ENCODE measurements at places on chromosomes 2 and 18.

DNA sequence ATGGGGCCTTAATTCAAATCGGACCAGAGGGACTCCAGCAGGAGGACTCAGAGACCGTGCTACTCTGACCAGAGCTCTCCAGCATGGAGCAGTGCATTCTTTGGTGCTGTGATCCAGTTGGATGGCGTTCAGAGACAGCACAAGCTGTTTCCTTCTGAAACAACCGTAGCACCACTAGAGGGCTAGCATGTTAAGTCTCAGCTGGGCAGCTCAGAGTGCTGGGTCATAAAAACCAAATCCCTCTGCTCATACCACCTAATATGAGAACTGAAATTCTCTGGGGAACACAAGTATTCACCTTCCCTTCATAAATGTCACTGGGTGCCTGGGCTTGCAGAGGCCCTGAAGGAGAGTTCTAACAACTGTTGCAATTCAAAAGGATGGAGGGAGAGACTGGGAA is 97.7 kb upstream of the TFCP2L1 start:
- H3K4me3 ChIP-seq, result no peak overlapping the region
- peaks cover 30% of the 10 kb centered on the region for H3K36me3 ChIP-seq
- no peak for DNase-seq

DNA sequence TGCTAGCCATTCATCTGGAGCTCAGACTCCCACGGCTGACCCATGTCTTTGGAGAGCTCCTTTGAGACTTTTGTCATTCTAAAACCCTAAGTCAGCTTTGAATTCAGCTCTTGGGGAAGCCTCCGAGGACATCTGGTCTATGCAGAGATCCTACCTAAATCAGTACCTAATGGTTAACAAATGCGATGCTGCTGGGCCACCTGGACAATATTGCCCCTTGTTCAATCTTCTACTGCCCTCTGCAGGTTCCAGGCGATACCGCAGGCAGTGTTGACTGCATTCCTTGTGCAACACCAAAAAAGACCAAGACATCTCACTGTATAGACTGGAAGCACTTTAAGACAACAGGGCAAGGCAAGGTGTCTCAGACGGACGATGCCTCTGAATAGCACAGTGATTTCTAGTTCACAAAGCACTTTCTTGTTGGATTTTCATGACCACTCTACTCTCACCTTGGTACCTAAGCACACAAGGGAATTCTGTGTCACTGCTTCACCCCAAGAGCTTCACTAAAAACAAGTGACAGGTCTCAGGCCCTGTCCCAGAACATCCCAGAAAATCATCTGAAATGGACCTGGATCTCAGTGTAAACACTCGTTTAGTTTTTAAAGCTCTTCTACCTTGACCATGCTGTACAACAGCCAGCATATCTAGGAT is 80.9 kb downstream of the XDH start:
- H3K4me3 ChIP-seq, result no peak overlapping the region
- H3K27me3 ChIP-seq, result peaks cover 1% of the 10 kb centered on the region
- no peaks in the 10 kb centered on the region for H3K4me1 ChIP-seq
- no peak overlapping the region for H3K27ac ChIP-seq
- peak; percentile 66 for DNase-seq

- no peaks in the 10 kb centered on the region for H3K27me3 ChIP-seq
- DNase-seq, result peak; percentile 92
- H3K36me3 ChIP-seq, result no peaks in the 10 kb centered on the region
- H3K27ac ChIP-seq, result peak overlapping the region; percentile 38
Measured at GRCh38 chr2:231364961-231365810, 30.3 kb upstream of the B3GNT7 start.

- H3K4me1 ChIP-seq, result no peaks in the 10 kb centered on the region
- peaks cover 6% of the 10 kb centered on the region for H3K36me3 ChIP-seq
- no peak for DNase-seq
- H3K4me3 ChIP-seq, result no peak overlapping the region
- H3K27ac ChIP-seq, result no peak overlapping the region
Measured at GRCh38 chr2:160368988-160369930, 124.3 kb downstream of the RBMS1 start.
